Sigmoid colon (tissue), 7 donors: ENCODE measurements at places on chromosomes 1 and 21. TPM values are rescaled to one million over a fixed set of nuclear protein-coding genes. Genes with fewer than 3 reads are reported as not detected.

- peak overlapping the region; percentile 46 for H3K27ac ChIP-seq
- no peaks in the 10 kb centered on the region for H3K36me3 ChIP-seq
- peaks cover 51% of the 10 kb centered on the region for H3K4me1 ChIP-seq
- peak; percentile 81 for DNase-seq
- H3K4me3 ChIP-seq = no peak overlapping the region
Observed at GRCh38 chr1:184632415-184633175, 122.1 kb downstream of the EDEM3 start.

GRCh38 chr1:57470036-57470435, 46.2 kb upstream of the DAB1 start:
- H3K27ac ChIP-seq = no peak overlapping the region
- no peaks in the 10 kb centered on the region for H3K4me1 ChIP-seq
- no peak for DNase-seq
- no peaks in the 10 kb centered on the region for H3K27me3 ChIP-seq
- H3K4me3 ChIP-seq = no peak overlapping the region

- no peak for DNase-seq
- no peak overlapping the region for H3K27ac ChIP-seq
- H3K36me3 ChIP-seq = no peaks in the 10 kb centered on the region
- H3K4me1 ChIP-seq = no peaks in the 10 kb centered on the region
- H3K4me3 ChIP-seq = no peak overlapping the region
Observed at GRCh38 chr1:201017828-201018163, 5.7 kb downstream of the KIF21B start.

DNA sequence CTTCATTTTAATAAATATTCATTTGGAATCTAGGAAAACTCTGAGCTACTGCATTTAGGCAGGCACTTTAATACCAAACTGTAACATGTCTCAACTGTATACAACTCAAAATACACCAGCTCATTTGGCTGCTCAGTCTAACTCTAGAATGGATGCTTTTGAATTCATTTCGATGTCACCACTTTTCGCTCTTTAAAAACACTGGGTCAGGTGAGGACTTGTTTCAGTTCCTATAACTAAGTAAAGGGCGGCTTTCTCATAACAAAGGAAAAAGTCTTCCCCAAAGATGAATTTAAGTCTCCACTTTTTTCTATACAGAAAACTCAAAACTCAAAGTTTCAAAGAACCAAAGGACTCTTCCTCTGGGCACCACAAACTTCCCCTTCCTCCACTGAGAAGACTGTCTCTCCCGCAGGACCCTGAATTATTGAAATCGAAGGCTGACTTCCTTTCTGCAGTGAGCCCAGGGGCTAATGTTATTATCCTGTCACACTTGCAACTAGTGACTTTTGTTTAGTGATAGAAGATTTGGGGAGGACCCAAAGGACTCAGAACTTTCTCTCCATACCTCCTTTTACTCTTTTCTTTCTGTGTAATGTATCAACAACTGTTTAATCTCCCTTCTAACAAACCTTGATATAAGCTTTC, 9.7 kb upstream of the DHX9 start:
- no peak for DNase-seq
- H3K4me1 ChIP-seq = no peaks in the 10 kb centered on the region
- no peaks in the 10 kb centered on the region for H3K27me3 ChIP-seq
- H3K27ac ChIP-seq = no peak overlapping the region

Gene FLG
- total RNA-seq = not detected

Gene CCDC30
- total RNA-seq = 3.9 TPM

Gene KIRREL1
- total RNA-seq = 29.0 TPM
